ENCODE measurements at places on chromosomes 6 and 20.

- peak; percentile 4 for DNase-seq
Measured at GRCh38 chr6:144725736-144726522, 440.8 kb downstream of the UTRN start.

- no peak for DNase-seq
Measured at GRCh38 chr6:7644417-7644816, 54.4 kb downstream of the SNRNP48 start.

GRCh38 chr6:93238632-93239031, 180.7 kb downstream of the EPHA7 start:
- DNase-seq = no peak

DNA sequence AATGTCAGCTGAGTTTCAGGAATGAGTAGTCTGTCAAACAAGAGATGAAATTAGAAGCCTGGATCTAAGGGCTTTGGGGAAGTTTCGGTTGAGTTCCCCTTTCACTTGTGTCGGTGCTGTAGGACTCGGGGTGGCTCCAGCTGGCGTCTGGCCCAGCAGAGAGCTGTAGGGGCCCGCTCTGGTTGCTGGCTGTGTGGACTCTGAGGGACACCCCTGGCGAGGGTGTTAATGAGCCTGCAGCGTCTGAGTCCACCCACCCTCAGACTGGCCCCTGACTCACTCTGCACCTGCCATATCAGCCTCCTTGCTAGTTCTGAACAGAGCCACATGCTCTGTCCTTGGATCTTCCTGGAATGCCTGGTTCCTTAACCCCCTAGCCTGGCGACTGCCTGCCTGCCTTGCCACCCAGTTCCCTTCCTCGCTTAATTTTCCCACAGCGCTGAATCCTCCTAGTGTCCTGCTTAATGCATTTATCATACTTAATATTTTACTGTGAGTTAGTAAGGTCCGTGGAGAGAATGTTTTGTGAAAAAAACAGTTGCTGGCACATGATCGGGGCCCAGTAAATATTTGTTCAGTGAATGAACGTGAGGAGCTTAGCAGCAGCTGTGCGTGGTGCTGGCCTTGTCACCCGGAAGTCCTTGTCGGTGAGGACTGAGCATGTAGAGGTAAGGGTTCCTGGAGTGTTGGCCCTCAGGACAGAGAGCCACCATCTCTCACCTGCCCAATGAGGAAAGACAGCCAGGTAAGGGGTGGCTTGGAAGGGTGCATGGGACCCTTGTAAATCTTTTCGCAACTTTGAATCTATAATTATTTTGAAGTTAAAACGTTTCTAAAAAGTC, 1.6 kb downstream of the DNAJC5 start:
- no peak for DNase-seq

DNA sequence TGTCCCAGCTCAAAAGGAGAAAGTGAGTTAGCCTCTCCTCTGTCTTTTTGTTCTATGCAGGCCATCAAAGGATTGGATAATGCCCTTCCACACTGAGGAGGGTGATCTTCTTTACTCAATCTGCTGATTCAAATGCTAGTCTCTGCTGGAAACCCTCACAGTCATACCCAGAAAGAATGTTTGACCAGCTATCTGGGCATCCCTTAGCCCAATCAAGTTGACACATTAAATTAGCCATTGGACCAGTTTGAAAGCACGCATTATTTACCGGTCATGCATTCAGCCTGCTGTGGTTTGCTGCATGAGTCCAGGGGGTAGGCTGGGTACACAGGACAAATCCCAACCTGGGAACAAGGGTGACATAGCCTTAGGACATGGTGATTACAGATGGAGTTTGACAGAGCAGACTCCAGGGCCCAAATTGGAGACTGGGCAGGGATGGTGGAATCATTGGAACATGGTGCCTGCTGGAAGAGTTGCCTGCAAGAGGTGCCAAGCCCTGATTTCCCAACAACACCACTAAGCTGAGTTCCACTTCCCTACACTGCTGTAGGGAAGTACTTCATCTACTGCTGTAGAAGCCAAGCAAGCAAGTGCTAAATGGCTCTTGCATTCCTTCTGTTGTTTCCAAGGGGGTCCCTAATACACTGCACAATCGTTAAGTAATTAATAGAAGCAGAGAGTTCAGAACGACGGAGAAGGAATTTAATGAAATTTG, 87.7 kb downstream of the RNF182 start:
- no peak for DNase-seq

- no peak for DNase-seq
Measured at GRCh38 chr20:19112828-19113227, 99.6 kb upstream of the SLC24A3 start.

DNA sequence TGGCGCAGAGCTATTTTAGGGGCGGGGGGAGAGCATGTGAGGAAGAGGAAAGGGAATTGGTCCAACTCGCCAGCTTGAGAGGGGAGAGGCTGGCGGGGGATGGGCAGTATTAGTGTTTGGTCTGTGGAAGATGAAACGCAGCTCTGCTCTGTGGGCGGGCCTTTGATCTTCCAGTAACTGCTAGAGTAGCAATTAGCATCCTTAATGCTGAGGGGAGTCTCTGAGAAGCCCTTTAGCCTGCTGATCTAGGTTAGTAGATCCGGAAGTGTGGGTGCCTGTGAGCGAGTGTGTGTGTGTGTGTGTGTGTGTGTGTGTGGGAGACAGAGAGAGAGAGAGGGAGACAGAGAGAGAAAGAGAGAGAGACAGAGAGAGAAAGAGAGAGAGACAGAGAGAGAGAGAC, 117.2 kb upstream of the BACH2 start:
- DNase-seq = peak; percentile 42

GRCh38 chr6:95091823-95092436, 485.4 kb upstream of the MANEA start:
- DNase-seq = no peak

- no peak for DNase-seq
Measured at GRCh38 chr6:131819572-131820124, 11.8 kb downstream of the ENPP1 start.

DNA sequence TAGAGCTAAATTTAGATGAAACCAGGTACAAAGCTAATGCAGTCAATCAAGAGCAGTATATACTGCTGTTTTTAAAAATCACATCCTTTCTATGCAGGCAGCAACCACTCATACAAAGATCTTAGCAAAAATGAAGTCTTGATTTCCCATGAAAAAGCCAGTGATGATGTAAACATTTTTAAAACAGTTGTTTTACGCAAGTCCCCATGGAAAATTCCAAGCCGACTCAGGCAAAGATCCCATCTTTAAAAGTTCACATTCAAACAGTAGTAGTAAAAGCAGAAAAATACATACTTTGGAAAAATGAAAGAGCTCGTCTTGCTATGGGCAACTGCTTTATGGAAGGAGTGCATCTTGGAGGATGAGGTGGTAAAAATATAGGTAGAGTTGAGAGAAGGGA, 84.0 kb downstream of the RCAN2 start:
- DNase-seq = no peak

DNA sequence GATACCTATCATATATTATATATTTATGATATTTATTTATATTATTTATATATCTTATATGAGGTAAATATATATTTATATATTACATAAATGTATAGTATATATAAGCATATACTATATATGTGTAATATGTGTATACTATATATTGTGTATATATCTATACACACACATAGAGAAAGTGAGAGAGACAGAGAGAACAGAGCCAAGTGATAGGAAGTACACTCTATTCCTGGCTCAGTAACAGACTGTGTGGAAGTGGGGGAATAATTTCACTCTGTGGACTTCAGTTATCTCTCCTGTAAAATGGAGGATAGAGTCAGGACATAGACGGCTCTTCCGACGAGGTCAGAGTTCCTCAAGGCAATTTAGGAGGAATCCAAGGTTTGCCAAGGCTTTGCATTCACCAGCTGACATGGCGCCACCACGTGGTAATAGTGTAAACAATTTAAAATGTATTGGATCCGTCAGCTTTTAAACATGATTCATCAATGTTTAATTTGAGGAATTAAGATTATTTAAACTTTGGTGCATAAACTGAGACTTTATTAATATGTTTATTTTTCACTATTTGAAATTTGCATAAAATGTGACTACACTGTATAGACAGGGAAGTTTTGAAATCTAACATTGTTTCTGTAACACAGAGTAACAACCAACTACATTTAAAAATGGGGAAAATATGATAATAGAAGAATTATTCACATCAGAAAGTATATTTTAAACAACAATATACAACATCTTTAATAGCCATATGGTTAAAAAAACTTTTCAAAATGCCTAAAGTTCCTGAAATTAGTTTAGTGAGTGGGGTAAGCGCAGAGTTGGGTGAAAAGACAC, 75.4 kb upstream of the TMEM244 start:
- peak; percentile 3 for DNase-seq

DNA sequence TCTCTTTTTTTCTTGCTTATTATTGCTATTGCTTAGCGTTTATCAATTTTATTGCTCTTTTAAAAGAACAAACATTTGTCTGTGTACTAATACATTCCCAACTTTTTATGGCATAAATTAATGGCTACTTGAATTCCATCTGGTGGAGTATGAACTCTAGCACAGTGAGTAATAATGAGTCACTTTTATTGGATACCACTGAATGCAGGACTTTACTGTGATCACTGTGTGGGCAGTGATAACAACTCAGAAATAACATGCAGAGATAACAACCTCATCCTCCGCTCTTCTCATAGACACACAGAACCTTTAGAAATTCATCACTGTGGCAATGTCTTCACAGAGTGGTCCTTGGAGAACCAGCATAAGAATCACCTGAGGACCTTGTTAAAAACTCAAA, 174.9 kb upstream of the PRND start:
- no peak for DNase-seq

Measured in activated naive CD8-positive, alpha-beta T cell treated with anti-CD3 and anti-CD28 coated beads, Interleukin-2, amount 50 U/mL, for 16 hours (primary cell).